IMR-90 (cell line): ENCODE measurements at places on chromosomes 3 and 15. TPM values are rescaled to one million over a fixed set of nuclear protein-coding genes. Genes with fewer than 3 reads are reported as not detected.

The SEMA3F gene
- 7.3 and 9.2 TPM in 2 replicates for total RNA-seq

The KBTBD8 gene
- 8.6 and 15.0 TPM in 2 replicates for total RNA-seq

The SNRPA1 gene
- 37.1 and 47.5 TPM in 2 replicates for total RNA-seq

GRCh38 chr3:101890716-101891115 lies 41.4 kb downstream of the NFKBIZ start:
- peak; percentile 88 for DNase-seq

The PLSCR2 gene
- not detected in 2 replicates for total RNA-seq

DNA sequence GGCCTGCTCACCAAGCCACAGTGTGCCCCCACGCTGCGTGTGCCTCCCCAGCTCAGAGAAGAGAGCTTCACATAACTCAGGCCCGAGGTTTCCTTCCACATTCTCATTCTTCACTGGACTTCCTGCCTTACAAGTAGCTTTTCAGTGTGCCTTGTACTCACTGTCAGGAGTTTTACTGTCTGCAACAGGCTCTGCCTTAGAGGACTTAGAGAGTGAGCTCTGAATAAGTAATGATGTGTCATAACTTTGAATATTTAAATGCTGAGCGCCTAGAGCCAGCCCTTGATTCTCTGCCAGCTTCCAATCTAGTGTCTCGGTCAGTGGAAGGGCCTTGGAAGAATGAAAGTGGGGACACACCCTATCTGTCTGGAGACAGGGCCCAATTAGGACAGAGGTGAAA lies 41.8 kb downstream of the ITGB5 start:
- peak; percentile 90 for DNase-seq

GRCh38 chr3:12878141-12878574 lies 36.8 kb upstream of the RPL32 start:
- DNase-seq = no peak

GRCh38 chr3:36743826-36744225 lies 20.5 kb downstream of the DCLK3 start:
- DNase-seq = no peak

The FILIP1L gene
- total RNA-seq = 19.9 and 21.1 TPM in 2 replicates

The CAPN3 gene
- total RNA-seq = under 0.01 and 1.4 TPM in 2 replicates

GRCh38 chr3:59526999-59527398 lies 477.2 kb upstream of the CFAP20DC start:
- no peak for DNase-seq

- no peak for DNase-seq
Measured at GRCh38 chr15:43927203-43927602, 100.4 kb downstream of the WDR76 start.

The IL12A gene
- 0.90 and 1.1 TPM in 2 replicates for total RNA-seq

DNA sequence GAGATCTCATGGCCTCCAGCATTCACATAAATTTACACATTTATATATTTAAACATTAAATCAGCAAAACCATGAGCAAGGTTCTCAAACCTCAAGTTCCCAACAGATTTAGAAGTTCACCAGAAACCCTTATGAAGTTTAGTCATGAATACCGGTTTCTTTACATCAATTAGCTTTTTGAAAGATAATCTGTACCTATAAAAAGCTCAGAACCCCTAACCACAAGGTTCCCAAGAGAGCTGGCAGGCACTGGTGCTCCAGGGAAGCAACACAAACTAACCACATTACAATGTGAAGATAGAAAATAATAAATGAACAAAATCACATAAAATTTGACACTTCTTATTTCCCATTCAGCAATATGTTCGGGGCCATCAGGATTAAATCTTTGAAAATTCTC lies 150.9 kb downstream of the FBN1 start:
- peak; percentile 31 for DNase-seq

- peak; percentile 10 for DNase-seq
Measured at GRCh38 chr15:90259524-90259923, 5.9 kb upstream of the NGRN start.

- no peak for DNase-seq
Measured at GRCh38 chr3:22371607-22372291, 620.7 kb upstream of the ZNF385D start.

The CMTM8 gene
- total RNA-seq = not detected in 2 replicates

DNA sequence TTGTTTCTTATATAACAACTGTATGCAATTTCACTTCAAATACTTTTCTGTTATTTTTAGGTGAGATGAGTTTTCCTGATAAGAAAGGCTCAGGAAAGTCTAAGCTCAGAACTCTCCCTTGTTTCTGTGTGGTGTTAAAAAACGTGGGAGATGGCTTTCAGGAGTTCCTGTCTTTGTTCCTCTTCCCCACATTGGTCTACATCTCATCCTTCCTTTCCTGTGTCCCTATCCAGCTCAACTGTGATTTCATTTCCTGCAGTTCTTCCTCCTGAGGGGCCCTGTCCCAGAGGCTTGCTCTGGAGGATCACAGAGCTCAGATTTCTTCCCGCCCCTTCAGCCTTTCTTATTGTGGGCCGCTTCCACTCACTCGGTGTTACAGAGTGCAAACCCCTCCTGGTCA lies 11.2 kb downstream of the SEC13 start:
- DNase-seq = peak; percentile 15

DNA sequence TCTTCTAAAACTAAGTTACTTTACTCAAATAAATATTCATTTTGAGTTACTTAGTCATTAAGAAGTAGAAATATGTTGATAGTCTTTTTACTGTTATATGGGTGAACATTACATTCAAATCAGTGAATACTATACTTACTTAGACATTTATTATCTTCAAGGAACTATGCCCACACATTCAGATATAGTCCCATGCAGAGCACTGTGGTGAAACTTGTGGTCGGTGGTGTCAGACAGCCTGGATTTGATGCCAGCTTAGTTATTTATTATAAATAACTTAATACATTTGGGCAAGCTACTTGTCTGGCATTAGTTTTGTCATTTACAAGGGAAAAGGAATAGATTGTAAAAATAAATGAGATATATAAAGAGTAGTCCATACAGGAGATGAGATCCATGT lies 149.5 kb downstream of the RAP2B start:
- DNase-seq = no peak

DNA sequence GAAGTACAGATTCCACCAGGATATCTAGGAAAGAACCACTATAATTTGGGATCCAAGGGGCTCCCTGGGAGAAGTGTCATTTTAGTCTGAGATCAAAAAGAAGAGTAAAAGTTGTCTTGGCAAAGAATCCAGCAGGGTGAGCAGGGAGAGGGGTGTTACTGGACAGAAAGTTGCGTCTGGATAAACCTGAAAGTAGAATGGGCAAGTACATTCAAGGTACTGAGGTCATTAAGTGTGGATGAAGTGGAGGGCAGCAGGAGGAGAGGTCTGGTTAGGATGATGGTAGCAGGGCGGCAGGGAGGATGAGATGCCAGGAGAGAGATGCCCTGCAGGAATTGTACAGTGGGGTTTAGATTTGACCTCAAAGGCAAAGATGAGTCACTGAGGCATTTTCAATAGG lies 253.3 kb downstream of the KLF13 start:
- no peak for DNase-seq

DNA sequence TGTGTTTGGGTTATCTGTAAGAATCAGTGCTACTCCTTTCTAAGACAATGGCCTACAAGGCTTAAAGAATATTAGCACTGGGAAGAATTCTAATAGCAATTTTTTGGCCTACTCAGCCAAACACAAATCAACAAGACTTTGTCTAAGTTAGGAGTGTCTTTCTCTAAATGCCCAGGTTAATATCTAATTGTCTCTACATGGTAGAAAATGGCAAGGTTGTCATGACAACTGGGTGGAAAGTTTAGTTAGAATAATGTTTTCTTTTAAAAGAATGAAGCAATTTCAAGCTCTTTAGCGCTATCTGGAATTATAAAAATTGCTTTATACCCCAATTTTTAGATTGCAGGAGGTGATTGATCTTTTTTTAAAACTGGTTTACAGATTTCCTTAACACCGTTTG lies 396.8 kb downstream of the TUSC7 start:
- no peak for DNase-seq

The WWTR1 gene
- total RNA-seq = 30.3 and 38.9 TPM in 2 replicates
